ENCODE measurements at places on chromosomes 4 and X. TPM values are rescaled to one million over a fixed set of nuclear protein-coding genes. Genes with fewer than 3 reads are reported as not detected.

- H3K36me3 ChIP-seq = no peaks in the 10 kb centered on the region
- no peaks in the 10 kb centered on the region for H3K27me3 ChIP-seq
- DNase-seq = no peak
- H3K4me3 ChIP-seq = no peak overlapping the region
- H3K27ac ChIP-seq = no peak overlapping the region
These were observed 436.3 kb upstream of the MAGEB18 start for GRCh38 chrX:25701876-25702275.

The ARHGAP6 gene
- 2.3 TPM for total RNA-seq

The PRRG1 gene
- total RNA-seq = 8.0 TPM

The SSX2B gene
- not detected for total RNA-seq

The NR0B1 gene
- not detected for total RNA-seq

GRCh38 chrX:13888284-13888683 lies 71.4 kb upstream of the GPM6B start:
- peak overlapping the region; percentile 62 for H3K4me3 ChIP-seq
- H3K27ac ChIP-seq = peak overlapping the region; percentile 93
- peaks cover 3% of the 10 kb centered on the region for H3K36me3 ChIP-seq
- peaks cover 49% of the 10 kb centered on the region for H3K4me1 ChIP-seq
- no peaks in the 10 kb centered on the region for H3K27me3 ChIP-seq
- no peak for DNase-seq

- no peaks in the 10 kb centered on the region for H3K4me1 ChIP-seq
- H3K27me3 ChIP-seq = peaks cover 91% of the 10 kb centered on the region
- H3K36me3 ChIP-seq = no peaks in the 10 kb centered on the region
- H3K27ac ChIP-seq = no peak overlapping the region
These were observed 10.9 kb upstream of the MAN2B2 start for GRCh38 chr4:6563935-6564645.

DNA sequence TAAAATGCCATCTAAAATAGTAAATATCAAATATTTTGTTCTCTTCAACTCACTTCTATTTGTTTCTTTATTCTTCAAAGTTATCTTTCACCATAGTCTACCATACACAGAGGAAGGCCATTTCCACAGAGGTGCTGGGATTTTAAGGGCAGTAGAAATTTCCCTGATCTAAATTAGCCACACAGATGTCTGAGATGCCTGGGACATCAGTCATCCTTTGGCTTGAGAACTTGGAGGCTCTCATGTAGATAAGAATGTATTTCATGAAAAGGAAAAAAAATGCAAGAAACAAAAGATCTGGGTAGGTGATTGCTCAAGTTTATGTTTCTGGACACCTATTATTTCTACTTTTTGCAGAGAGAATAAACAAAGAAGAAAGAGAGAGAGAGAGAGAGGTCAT lies 1008.2 kb downstream of the NLGN4X start:
- no peaks in the 10 kb centered on the region for H3K27me3 ChIP-seq
- H3K27ac ChIP-seq = no peak overlapping the region
- no peak overlapping the region for H3K4me3 ChIP-seq
- no peaks in the 10 kb centered on the region for H3K36me3 ChIP-seq

The BGN gene
- 85.2 TPM for total RNA-seq

DNA sequence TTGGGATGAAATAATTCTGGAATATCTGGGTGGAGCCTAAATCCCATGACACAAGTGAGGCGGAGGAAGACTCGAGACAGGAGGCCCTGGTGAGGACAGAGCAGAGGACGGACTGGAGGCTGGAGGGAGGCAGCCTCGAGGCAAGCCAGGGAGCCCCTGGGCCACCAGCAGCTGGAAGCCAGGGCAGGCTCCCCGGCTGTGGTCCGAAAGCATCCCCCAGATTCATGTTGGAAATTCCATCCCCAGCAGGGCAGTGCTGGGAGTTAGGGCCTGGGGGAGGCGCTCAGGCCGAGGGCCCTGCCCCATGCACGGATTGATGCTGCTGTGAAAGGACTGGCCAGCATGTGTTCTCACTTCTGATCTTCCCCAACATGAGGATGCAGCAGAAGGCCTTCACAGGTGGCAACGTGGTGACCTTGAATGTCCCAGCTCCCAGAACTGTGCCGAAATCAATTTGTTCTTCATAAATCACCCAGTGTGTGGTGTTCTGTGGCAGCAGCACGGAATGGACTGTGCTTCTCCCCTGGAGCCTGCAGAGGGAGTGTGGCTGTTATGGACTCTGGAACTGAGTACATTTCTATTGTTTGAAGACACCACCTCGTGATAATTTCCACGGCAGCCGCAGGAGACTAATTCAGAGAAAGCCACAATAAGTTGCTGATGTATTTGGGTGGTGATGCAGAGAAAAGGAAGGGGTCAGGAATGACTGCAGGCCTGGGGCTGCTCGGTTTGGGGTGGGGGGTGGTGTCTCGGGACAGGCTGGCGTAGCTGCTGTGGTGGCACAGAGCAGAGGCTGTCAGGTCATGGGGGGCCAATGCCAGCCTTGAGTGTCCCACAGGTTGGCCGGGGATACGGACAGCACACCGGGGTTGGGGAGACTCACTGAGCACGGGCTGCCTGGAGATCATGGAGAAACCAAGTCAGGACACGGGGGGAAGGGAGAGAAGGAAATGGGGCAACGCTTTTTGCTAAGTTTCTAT lies 56.9 kb downstream of the PCGF3 start:
- H3K4me3 ChIP-seq = peak overlapping the region; percentile 76
- DNase-seq = no peak
- H3K4me1 ChIP-seq = peaks cover 24% of the 10 kb centered on the region
- peaks cover 28% of the 10 kb centered on the region for H3K27me3 ChIP-seq

DNA sequence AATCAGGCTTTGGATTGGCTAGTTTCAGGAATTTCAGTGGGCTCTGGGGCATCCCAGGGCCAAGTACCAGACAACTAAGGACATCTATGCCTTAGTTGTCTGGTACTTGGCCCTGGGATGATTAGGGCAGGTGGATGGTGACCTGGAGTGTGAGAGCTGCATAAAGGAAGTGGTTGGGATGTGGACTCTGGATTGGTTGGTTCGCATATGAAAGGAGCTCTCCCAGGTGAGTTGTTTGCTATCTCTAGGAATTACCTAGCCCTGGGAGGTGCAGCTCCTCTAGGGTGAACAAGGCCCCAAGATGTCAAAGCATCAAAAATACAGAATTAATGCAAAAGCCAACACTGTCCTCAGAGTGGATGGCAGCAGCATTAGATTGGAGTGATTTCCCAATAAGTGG lies 109.6 kb downstream of the NHS start:
- no peak for DNase-seq
- no peak overlapping the region for H3K4me3 ChIP-seq
- H3K27ac ChIP-seq = no peak overlapping the region
- no peaks in the 10 kb centered on the region for H3K4me1 ChIP-seq

DNA sequence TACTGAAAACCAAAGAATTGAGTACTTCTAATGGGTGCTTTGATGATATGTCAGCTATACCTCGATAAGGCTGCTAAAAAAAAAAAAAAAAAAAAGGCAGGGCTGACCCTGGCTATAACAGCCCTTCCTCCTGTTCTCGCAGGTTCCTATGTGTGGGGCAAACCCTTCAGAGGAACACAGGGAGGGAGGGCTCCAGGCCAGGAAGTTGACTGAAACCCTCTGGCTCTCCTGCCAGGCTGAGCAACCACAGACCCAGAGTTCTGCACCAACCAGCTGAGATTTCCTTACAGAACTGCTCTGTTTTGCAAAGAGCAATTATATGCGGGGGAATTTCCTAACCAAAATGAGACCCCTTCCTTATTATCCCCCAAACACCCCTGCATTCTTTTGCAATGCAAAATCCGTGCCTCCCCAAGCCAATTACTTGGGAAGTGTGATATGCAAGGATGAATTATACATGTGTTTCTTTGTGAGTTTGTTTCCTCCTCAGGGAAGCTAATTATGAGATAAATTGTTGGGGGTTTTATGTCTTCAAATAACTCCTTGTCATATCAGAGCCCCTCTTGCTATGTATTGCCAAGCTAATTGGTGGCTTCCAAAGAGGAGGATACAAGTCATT lies 45.6 kb downstream of the PDHA1 start:
- DNase-seq = no peak
- no peak overlapping the region for H3K4me3 ChIP-seq
- H3K36me3 ChIP-seq = no peaks in the 10 kb centered on the region
- H3K27me3 ChIP-seq = no peaks in the 10 kb centered on the region

The CRMP1 gene
- total RNA-seq = 251 TPM

GRCh38 chrX:38798956-38799355 lies 2.3 kb upstream of the MID1IP1 start:
- no peak overlapping the region for H3K27ac ChIP-seq
- H3K27me3 ChIP-seq = no peaks in the 10 kb centered on the region
- no peak for DNase-seq
- no peak overlapping the region for H3K4me3 ChIP-seq
- peaks cover 19% of the 10 kb centered on the region for H3K4me1 ChIP-seq

The CLOCK gene
- total RNA-seq = 21.6 TPM

The SATL1 gene
- 0.18 TPM for total RNA-seq

The FOXR2 gene
- not detected for total RNA-seq

- peaks cover 12% of the 10 kb centered on the region for H3K36me3 ChIP-seq
- DNase-seq = no peak
- H3K4me3 ChIP-seq = peak overlapping the region; percentile 95
- peaks cover 34% of the 10 kb centered on the region for H3K4me1 ChIP-seq
These were observed 2.4 kb downstream of the OTUD4 start for GRCh38 chr4:145177906-145178538.

The NCAPG gene
- total RNA-seq = 79.6 TPM

Measured in neural crest cell (in vitro differentiated cells).